ENCODE measurements at places on chromosomes 4 and X. TPM values are rescaled to one million over a fixed set of nuclear protein-coding genes. Genes with fewer than 3 reads are reported as not detected.

PSAPL1 gene
- total RNA-seq = not detected

CENPC gene
- total RNA-seq = 26.1 TPM

ATP2B3 gene
- 7.3 TPM for total RNA-seq

GNPDA2 gene
- 30.6 TPM for total RNA-seq

CDKL2 gene
- 60.7 TPM for total RNA-seq

MAGEA12 gene
- not detected for total RNA-seq

ZNF827 gene
- 21.2 TPM for total RNA-seq

GRCh38 chrX:66014556-66014955 lies 25.3 kb downstream of the VSIG4 start:
- no peak for DNase-seq

DNA sequence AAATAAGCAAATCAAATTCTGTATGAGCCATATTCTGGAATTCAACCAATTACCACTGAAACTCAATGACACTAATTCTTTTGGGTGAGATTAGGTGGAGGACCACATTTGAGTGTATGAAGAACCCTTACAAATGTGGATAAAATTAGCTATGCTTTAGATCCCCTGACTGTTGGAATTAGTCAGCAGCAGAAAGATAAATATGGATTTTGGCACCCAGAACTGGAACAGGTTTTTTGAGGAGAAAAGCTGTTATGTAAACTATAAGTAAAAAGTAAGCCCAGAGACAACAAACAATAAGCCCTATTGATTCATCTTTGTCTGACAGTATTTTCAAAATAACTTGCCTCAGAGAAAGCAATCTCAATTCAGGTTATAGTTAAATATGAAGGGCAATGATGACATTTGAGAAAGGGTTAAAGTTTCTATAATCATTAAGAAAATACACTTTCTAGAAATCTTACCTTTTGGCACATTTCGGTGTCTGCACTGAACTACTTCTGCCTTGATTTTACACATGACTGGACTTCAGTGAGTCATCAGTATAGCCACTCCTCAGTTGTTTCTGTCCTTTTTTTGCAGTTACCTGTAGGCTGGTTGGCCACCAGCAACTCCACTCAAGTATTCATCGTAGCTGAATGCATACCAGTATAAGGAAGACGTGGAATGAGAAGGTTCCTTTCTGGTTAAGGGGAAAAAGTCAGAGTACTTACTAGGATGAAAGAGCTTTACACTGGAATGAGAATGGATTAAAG lies 80.0 kb downstream of the KCTD8 start:
- DNase-seq = no peak

DNA sequence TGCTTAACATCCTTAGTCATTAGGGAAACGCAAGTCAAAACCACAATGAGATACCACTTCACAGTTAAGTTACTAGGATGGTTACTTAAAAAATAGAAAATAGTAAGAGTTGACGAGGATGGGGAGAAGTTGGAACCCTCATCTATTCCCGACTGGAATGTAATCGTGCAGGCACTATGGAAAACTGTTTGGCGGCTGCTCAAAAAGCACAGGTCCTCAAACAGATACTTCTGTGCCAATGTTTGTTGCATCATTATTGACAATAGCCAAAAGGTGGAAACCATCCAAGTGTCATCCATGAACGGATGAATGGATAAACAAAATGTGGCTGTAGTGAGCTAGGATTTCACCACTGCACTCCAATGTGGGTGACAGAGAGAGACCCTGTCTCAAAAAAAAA lies 11.7 kb downstream of the CTAG1B start:
- DNase-seq = no peak

GRCh38 chr4:110988722-110989121 lies 365.8 kb upstream of the PITX2 start:
- no peak for DNase-seq

DNA sequence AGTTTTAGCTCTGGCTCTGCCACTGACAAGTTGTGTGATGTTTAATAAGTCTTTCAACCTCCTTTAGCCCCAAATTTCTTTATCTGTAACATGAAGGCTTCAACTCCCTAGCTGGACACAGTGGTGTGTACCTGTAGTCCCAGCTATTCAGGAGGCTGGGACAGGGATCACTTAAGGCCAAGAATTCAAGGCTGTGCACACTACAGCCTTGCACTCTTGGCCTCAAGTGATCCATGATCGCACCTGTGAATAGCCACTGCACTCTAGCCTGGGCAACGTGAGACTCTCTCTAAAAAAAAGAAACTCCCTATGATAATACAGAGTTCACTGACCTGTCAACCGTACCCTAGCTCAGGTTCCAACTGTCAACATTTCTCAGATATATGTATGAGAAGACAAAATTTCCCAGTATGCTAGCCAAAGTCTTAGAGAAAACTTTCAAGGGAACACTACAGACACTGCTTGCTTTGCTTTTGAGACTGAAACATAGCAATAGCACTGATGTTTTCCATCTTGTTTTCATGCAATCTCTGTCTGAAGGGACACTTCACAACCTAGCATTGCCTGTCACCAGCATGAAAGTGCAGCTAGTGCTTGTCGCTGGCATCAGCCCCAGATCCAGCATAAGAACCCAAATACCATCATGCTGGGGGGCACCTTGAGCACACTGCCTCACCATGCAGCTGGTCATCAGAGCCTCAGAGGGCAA lies 51.6 kb upstream of the PTPN13 start:
- no peak for DNase-seq

- DNase-seq = no peak
Observed at GRCh38 chr4:8847764-8848163, 23.9 kb downstream of the HMX1 start.

DNA sequence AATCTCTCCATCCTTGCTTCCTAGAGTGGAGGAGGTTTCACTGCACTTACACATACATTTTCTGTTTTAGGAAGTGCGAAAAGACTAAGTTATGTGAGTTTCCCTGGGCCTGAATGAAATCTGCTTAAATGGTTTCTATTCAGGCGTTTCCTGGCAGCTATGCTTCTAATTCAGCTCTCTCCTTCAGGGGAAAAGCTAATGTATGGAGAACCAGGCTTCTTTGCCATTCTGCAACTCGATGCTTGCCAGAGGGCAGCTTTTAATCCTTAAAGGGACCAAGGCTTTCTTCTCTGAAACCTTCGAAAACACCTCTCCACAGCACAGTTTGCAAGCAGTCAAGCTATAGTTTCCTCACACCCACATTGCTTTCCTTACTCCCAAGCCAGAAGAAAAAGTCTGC lies 89.5 kb upstream of the ARX start:
- no peak for DNase-seq

DNA sequence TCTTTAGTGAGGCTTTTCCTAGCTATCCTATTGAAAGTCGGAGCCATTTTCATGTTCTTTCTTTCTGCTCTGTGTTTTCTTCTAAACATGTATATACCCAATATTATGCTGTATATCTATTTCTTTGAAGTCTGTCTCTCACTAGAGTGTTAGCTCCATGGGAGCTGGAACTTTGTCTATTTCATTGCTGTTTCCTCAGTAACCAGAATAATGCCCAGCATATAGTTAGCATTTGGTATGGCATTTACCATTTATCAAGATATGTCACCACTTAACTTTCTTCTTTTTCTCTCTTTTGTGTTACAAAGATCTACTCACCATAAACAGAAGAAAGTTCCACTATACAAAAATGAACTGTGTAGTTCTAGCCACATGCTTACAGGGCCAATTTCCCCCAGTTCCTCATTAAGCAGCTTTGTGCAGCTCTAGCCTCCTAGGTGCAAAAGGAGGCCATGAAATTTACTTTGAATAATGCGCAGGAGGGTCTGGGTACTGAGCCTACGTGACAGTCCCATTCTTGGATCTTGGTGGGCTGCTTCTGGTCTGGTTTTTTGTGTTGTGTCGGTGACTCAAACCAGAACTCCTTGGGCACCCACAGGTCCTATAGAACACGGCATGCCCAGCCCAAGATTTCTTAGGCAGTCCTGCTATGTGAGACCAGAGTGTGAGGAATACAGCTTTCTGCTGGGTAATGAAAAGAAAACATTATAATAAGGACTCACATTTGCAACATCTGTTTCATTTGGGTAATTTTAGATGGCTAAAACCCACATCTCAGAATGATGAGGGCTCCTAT lies 302.3 kb upstream of the IGFBP7 start:
- no peak for DNase-seq

DNA sequence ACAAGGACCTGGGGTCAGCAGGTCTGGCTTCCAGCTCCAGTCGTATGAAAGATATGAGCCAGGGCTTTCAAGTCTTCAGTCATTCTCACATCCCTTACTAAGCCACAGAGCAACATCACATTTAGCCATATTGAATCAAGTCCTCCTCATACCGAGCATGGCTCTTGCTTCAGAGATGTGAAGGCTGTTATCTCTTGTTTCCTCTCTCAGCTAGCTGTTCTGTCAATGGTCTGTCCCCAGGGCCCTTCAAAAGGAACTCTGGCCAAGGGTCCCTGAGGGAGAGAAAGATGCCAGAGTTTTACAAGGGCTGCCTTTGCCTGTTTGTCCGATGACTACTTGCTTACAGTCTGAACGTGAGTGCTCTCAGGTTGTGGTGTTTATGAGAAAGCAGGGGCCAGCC lies 30.5 kb downstream of the DOCK11 start:
- no peak for DNase-seq

- no peak for DNase-seq
Observed at GRCh38 chr4:52926196-52926974, 64.3 kb downstream of the RASL11B start.

GRCh38 chr4:117847849-117848248 lies 186.4 kb upstream of the NDST3 start:
- no peak for DNase-seq

DNA sequence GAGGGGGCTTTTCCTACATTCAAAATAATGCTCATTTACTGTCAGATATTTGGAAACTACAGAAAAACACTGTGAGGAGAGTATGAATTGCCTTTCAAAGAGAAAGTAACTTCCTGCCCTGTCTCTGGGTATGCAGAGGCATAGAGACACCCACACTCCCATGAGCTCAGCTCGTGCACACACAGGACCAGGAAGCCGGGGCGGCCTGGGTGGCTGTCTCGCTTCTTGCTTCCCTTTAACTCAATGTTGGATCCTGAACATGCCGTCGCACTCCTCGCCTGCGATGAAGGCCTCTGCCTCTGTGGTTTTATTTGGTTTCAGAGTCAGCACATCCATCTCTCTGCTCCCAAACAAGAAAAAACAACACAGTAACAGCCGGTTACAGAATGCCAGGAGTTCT lies 40.1 kb upstream of the GPR78 start:
- no peak for DNase-seq

GRCh38 chrX:69298466-69299140 lies 133.3 kb upstream of the PJA1 start:
- no peak for DNase-seq

DNA sequence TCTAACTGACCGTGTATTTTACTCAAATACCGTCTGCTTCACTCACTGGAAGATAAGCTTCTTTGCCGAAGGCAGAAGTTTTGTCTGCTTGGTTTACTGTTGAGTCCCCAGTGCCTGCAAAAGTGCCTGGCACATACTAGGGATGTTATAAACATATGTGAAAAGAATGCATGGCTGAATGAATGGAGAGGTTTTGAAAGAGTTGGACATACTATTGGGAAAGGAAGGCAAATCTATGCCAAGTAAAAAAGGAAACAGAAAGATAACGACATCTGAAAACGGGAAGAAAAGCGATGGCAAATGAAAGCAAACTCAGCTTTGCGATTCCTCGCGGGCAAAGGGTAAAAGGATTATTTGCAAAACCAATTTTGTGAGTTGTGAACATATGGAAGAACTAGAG lies 21.7 kb downstream of the ADGRG2 start:
- DNase-seq = no peak

GRCh38 chr4:139973616-139974015 lies 180.4 kb downstream of the MAML3 start:
- no peak for DNase-seq

GRCh38 chrX:132953354-132953753 lies 5.1 kb downstream of the HS6ST2 start:
- DNase-seq = no peak

- no peak for DNase-seq
Observed at GRCh38 chr4:106355193-106355592, 13.4 kb downstream of the GIMD1 start.

DNA sequence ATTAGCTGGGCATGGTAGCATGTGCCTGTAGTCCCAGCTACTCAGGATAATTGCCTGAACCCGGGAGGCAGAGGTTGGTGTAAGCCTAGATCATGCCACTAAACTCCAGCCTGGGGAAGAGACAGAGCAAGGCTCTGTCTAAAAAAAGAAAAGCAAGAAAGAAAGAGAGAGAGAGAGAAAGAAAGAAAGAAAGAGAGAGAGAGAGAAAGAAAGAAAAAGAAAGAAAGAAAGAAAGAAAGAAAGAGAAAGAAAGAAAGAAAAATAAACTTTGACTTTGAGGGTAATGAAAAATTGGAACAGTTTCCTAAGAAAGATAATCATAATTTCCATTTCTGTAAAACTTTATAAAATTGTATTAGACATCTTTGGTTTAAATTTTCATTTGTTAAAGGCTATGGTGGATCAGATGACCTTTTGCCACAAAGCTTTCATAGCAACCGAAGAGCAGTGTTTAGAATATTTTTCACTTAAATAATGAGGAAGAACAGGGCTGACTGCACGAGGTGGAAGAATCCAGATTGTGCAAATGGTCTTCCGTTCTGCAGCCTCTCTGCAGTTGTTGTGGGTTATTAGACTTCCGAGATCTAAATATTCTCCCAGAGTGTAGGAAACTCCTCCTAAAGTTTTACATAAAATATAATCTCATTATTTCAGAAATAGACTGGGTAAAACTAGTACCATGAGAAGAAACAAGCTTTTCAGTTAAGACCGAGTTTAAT lies 55.9 kb downstream of the RBM47 start:
- DNase-seq = no peak

GRCh38 chr4:186772936-186773487 lies 49.4 kb upstream of the FAT1 start:
- DNase-seq = no peak

DNA sequence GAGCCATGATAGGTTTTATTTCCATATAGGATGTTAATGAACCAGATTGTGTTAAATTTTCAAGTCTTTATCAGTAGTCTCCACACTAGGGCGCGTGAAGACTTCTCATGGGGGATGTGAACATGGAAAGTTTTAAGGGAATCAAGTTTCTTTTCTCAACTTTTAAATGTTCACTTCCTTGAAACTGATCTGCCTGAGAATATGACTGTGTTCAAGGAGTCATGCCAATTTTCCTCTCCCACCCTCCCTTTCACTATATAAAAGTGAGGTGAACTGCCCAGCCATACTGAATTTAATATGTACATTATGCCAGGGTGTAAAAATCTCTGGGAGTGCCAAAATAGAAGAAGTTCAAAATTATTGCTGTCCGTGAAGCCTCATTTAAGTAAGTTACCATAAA lies 30.4 kb upstream of the HPGDS start:
- no peak for DNase-seq

- no peak for DNase-seq
Observed at GRCh38 chr4:122764821-122765215, 32.3 kb downstream of the BBS12 start.

DNA sequence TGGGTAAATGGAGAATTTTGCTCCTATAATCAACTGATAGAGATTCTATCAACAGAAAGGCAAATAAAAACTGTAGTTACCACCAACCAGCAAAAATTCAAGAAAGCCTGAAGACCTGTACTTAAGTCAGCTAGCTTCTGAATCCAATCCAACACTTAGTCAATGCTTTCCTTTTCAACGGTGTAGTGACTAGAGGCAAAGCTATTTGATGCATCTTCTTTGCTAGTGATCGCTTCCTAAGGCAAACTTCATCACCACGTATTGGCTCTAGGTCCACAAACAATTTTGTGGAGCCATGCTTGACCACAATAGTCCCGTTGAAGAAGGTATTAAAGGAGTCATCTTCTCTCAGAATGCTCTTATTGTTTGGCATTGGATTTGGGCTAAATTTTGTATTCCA lies 25.0 kb upstream of the UBA6 start:
- DNase-seq = no peak
